Mesenteric fat pad (tissue), 1 donor: ENCODE measurements at places on chromosomes 2 and 18. TPM values are rescaled to one million over a fixed set of nuclear protein-coding genes. Genes with fewer than 3 reads are reported as not detected.

- DNase-seq = no peak
Observed at GRCh38 chr2:225122583-225123486, 80.6 kb upstream of the DOCK10 start.

DNA sequence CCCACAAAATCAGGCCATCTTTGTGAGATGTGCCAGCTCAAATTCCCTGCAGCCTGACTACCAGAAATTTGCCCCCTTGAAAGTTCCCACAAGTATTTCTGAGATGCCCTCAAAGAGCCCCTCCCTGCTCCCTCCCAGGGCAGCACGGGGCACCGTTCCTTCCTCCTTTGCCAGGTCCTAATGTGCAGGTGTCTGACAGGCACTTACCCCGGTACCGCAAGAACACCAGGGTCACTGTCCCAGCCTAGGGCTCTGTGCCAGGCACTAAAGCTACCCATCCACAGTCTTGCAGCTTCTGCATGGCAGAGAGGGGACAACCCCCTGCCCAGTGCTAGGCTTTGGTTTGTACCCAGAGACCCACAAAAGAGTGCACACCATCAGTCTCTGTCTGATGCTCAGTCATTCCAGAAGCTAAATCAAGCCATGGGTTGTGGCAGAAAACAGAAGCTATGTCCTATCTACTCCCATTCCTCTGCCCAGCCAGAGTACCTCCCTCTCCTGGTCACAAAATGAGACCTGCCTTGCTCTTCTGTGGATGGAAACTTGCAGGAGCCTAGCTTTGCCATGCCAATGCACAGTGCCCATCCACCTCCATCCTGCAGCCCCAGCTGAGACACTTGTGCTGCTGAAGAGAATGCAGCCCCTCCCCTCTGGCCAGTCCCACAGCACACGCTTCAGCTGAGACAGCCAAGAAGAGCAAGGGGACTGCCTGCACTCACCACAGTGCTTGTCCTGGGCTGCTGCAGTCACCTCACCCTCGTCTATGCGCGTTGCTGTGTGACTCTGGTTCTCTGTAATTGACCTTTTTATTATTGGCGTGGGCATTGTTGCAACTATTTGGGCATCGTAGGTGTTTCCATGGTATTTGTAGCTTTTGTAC, 48.7 kb downstream of the INPP5D start:
- no peak for DNase-seq

DNA sequence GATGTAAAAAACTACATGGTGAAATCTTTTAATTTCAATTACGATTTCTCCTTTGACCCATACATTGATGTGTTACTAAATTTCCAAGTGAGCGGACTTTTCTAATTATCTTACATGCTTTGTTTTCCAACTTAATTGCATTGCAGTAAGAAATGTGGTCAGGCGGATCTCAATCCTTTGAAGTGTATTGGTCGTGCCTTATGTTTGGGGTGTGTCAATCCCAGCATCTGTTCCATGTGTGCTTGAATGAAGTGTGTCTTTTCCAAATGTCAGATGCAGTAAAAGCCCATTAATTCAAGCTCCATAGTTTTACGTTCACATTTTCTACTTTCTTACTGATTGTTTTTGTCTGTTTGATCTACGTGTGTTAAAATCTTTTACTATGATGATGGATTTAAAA, 113.1 kb downstream of the UXS1 start:
- no peak for DNase-seq

DNA sequence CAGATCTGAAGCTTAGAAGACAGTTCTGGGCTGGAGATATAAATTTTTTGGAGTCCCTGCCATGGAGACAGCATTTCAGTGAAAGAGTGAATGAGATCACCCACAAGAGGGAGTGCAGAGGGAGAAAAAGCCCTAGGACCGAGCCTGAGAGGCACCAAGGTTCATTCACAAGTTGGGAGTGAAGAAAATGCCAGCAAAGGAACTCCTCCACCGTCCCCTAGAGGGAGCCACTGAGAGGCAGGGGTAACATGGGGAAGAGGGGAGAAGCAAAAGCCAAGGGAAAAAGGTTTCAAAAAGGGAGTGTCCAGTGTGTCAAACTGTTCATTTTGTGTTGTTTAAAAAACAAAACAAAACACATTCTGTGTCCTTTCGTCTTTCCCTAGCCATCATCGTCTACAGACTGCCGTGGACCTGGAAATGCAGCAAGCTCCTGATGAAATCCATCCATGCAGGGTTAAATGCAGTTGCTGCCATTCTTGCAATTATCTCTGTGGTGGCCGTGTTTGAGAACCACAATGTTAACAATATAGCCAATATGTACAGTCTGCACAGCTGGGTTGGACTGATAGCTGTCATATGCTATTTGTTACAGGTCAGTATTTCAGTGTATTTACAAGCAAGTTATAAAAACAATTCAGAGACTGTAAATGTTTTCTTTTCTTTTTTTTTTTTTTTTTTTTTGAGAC, 19.1 kb downstream of the CYBRD1 start:
- no peak for DNase-seq

DNA sequence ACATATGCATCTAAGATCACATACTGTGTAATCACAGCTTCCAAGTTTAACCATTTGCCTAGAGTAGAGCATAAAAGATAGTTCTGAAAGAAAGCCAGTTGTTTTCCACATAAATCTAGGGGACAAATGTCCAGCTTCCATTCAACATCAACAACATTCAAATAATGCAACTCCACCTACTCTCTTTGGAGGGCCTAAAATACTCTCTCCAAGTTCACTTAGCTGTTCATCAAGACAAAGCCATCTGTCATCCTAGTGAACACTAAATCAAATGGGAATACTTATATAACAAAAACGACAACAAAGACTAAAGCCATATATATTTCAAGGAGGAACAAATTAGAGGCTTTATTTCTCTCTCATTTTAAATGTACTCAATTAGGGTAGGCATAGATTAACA, 221.5 kb upstream of the CDH2 start:
- DNase-seq = no peak

DNA sequence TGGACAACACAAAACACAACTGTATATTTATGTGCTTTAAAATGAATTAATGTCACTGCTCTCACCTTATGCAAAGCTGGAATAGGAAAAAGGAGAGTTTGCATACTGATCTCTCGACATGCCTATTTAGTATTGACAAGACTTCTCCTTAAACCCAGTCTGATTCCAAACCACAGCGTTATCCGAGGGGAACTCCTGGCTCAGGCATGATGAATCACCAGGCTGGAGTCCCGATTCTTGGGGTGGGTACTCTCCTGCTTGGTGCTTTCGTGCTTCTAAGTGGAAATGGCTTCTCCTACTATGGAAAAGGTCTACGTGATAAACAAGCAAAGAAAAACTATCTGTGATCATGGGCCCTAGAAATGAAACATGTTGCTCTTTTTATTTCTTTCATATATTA, 88.9 kb upstream of the SLC35G4 start:
- no peak for DNase-seq

DNA sequence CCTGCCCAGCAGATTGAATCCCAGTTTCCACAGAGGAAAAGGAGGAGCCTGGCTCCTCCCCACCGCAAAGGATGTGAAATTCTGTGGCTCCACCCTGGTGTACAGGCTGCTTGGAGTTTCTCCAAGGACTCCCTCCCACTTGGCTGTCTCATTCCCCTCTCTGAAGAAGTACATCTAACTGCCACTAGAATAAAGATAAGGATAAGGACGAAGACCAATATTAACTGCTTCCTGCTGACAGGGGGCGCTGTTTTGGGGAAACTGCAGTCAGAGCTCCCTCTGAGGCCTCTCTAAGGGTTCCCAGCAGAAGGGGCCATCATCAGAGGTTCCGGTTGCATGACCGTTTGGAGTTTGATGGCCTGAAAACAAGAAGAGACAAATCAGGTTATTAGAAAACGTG, 790.9 kb downstream of the CPS1 start:
- no peak for DNase-seq

GRCh38 chr2:130966775-130967490, 126.3 kb downstream of the FAM168B start:
- no peak for DNase-seq

DNA sequence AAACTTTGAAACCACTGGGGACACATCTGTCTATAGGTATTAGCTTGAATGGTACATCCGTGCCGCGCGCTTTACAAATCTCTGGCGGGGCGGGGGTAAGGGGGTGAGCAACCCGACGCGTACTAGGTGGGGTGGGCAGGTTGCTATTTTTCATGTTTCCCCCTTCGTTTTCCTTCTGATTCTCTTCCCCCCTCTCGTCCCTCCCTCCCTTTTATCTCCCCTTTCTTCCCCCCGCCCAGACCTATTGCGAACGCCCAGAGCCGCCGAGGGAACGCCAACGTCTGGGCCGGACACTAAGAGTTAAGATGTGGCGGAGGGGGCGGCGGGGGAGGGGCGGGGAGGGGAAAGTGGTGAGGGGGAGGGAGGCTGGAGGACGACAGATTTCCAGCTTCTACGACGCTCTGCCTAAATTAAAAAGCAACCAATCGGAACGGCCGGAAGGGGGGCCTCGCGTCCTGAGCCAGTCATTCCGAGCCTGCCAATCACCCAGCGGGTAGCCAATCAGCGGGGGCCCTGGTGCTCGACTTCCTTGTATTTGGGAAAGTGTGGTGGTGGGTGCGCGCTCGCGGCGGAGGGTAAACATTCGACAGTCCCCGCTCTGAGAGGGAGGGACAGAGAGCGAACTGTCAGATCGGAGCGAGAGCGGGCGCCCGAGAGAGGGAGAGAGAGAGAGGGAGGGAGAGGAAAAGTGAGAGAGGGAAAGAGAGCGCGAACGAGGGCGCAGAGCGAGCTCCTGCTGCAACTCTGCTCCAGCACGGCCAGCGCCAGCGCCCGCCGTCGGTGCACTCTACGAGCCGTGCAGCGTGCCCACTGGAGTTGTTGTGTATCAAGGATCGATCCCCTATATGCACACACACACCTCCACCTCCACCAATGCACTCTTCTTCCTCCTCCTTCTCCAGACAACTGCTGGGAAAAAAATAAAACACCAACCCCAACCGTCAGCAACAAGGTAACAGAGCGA, at the start of gene POU3F3:
Gene POU3F3, plus strand, starts transcription at position 582 of the 964 bp plus-strand sequence. CDS start 1,396 bp downstream, outside the sequence.
- no peak for DNase-seq

DNA sequence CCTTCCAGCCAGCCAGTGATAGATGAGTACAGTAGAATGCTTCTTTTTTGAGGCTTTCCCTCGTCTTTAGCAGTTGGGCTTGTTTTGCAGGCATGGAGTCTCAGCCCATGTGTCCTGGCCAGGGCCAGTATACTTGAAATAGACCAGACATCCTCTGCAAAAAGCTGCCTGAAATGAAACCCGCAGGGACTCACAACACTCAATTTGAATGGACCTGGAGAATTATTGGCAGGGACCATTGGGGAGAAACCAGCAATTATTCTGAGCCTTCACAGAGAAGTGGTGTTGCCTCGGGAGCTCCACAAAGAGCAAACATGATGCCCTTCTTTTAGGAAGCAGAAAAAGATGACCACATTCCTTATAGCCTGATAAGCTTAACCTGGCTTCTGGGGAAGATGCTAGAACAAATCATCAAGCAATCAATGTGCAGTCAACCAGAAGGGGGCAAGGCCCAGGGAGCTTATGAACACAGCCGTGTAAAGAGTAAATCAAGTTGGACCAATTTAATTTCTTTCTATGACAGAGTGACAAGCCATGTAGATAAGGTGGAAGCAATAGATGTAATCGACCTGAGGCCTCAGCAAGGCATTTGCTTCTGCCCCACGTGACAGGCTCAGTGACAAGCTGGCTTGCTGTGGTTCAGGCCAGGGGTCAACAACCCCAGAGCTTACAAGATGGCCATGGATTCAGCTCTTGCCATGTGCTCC, 42.1 kb downstream of the BOD1L2 start:
- no peak for DNase-seq

PDE6D gene
- 21.8 TPM for total RNA-seq

GRCh38 chr18:75208155-75208835, 644 bp downstream of the PTGR3 start:
- no peak for DNase-seq

- DNase-seq = no peak
Observed at GRCh38 chr18:31576670-31577069, 15.0 kb upstream of the TTR start.

GRCh38 chr2:185939858-185940257, 201.3 kb downstream of the FSIP2 start:
- DNase-seq = no peak

EN1 gene
- 4.4 TPM for total RNA-seq

SEPTIN2 gene
- total RNA-seq = 403 TPM

DNA sequence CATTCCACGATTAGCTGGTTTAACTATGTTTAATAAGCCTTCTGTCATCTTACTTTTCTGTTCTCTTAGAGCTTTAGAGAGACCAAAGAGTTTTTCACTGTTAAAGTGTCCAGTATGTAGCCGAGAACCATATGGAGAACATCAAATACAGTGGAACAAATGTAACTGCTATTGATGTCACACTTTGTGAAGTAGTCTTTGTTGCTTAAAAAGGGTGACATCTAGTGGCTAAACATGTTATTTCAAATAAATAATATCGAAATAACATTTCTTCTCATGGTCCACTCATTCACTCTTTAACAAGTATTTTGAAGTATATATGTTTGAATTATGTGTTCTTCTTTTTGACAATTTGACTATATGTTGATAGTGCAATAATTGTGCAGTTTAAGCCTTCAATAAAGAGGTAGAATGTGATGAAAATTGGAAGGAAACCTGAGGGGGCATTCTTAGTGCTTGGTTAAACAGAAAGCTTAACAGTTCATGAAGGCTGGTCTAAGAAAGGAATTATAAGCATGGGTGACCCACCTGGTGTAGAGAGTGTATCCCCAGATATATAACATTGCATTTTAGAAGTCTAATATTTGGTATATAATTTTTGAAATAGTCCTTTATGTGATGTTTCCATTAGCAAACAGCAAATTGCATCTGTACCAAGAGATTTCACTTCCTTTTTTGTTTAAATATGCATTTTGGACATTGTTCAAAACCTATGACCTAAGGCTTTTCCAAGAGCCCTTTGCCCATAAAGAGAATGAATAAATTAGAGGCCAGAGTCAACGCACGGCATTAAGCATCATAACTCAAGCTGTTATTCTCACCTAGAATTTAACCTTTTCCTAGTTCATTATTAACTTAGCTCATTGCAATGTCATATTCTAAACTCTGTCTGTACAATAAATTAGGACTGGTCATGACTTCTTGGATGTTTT, 112.1 kb downstream of the KYNU start:
- no peak for DNase-seq

DNA sequence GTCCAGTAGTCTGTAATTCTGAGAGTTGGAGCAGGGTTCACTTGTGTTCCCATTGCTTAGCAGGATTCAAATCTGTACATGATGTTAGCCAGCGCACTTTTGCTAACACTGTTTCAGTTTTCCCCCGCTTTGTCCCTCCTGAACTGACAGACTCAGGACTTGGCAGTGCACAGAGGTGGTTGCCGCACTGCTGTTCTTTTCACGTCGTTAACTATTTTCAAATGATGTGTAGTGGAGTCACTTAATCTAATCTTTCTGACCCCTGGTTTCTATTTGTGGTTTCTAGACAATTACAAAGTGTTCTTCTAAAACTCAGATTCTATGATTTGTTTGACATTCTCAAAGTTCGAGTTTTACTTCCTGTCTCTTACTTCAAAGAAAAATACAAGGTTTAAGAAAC, 234.5 kb downstream of the RBM43 start:
- DNase-seq = no peak

DNA sequence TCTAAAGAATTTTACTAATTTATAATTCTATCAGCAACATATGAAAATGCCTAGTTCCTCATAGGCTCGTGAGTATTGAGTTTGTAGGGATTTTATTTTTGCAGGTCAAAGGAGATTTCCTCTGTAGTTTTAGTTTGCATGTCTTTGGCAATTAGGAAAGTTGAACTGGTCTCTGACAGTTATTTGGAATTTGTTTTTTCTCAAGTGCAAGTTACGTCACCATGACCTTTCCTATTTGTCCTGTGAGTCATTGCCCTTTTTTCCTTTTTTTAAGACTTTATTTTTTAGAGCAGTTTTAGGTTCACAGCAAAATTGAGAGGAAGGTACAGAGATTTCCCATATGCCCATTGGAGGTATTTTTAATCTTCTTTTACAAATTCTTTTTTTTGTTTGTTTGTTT, 29.0 kb downstream of the RAMP1 start:
- DNase-seq = no peak

KRCC1 gene
- total RNA-seq = 18.7 TPM

MPP4 gene
- total RNA-seq = not detected
